DMS 273 treated with DMSO at 0.1 percent for 48 hours (cell line): ENCODE measurements at places on chromosomes 13 and 19.

- DNase-seq, result no peak
Observed at GRCh38 chr13:30148786-30149185, 158.6 kb downstream of the KATNAL1 start.

GRCh38 chr13:27120811-27121210, 50.8 kb downstream of the USP12 start:
- DNase-seq, result no peak

- peak; percentile 40 for DNase-seq
Observed at GRCh38 chr19:33430674-33431277, 57.3 kb downstream of the CEBPG start.

- DNase-seq, result no peak
Observed at GRCh38 chr19:41307090-41307875, 2.7 kb upstream of the CCDC97 start.

DNA sequence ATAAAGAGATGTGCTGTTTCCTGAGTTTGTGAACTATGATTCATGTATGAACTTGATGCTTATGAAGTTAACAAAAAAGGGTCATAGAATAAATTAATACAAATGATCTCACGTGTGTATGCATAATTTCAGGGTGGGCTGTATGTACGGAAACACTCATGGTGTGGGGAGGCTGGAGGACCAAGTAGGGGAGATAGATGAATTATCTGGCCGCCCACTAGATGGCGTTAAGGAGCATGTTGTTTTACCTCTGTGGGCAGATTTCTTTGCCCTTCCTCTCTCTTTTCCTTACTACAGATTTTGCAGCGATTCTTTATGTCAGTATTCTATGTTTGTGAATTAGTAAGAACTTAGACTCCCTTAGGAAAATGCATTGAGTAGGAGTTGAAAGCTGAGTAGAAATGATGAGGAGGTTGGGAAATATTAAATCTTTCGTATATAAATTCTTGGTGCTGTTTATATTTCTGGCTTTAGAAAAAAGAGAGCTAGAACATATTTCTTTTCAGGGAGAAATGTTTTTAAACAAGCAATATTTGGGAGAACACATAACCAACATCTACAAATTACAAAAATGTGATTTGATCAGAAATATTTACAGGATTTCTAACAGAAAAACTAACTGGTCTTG, 47.4 kb upstream of the TMTC4 start:
- DNase-seq, result no peak

GRCh38 chr13:26834646-26835045, 74.1 kb upstream of the GPR12 start:
- no peak for DNase-seq

GRCh38 chr13:76732367-76732766, 153.8 kb downstream of the KCTD12 start:
- no peak for DNase-seq

GRCh38 chr13:107170270-107170931, 602.5 kb upstream of the ARGLU1 start:
- DNase-seq, result no peak

DNA sequence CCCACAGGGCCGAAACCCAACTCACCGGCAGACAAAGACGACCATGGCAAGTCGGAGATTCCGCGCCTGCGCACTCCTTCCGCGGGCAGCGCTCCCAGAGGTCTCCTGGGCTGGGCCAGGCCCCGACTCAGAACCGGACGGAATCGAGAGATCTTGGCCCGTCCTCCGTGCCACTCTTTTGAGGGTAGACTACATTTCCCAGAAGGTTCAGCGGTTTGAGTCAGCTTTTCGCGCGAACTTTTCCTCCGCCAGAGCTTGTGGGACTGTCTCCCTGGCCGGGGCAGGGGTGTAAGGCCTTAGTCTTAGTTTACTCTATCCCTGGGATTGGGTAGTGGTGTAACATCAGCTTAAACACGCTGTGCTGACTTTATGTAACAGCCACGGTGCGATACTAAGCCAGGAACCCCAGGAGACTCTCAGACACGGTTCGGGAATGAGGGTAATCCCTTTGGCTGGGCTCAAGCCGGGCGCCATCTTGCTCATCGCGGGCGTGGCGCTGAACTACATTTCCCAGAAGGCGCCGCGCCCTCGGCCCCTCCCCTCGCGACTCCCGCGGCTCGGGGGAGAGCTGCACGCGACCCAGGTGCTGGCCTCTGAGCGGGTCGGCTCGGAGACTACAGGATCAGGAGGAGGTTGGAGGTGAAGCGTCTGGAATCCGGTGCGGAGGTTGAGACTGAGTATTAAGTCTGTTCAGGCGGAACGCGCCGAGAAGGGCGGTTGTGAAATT, at the start of gene ZNF260:
Gene ZNF260 (minus strand): TSS at position 78 of the 727 bp plus-strand sequence. CDS start 13,033 bp downstream, outside the sequence.
- peak; percentile 93 for DNase-seq

GRCh38 chr19:16508546-16508945, 12.4 kb downstream of the C19orf44 start:
- DNase-seq, result no peak

GRCh38 chr13:66984241-66984640, 245.9 kb downstream of the PCDH9 start:
- DNase-seq, result no peak

DNA sequence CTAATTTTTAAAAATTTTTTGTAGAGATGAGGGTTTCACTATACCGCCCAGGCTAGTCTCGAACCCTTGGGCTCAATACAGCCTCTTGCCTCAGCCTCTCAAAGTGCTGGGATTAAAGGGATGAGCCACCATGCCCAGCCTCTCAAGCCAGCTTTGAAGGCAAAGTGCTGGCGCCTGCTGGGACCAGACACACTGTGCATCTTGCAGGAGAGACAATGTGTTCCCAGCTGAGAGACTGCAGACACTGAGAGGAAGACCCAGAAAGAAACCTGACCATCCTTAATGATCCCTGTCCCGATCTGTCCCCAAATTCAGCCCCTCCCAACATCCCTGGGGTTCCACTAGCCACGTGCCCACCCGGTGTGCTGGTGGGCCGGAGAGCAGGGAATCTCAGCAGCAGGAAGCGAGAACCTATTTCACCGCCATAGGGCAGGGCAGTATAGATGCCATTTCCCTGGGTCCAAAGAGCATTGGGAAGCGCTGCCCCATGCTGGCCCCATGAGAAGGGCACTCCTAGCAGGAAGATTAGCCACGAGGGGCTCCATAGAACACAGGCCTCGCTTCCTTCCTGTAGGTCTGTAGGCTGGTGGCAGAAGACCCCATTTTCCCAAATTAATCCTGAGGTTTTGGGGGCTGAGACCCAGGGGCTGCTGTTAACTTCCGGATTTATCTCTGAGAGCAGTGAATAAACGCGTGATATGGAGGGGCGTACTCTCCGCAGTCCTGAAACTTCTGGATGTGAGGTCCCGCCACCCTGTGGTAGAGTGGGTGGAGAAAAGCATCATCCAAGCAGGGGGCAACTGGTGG, 968 bp downstream of the RAVER1 start:
- DNase-seq, result no peak
